Glutamatergic neuron (in vitro differentiated cells): ENCODE measurements at places on chromosomes 2 and 18.

DNA sequence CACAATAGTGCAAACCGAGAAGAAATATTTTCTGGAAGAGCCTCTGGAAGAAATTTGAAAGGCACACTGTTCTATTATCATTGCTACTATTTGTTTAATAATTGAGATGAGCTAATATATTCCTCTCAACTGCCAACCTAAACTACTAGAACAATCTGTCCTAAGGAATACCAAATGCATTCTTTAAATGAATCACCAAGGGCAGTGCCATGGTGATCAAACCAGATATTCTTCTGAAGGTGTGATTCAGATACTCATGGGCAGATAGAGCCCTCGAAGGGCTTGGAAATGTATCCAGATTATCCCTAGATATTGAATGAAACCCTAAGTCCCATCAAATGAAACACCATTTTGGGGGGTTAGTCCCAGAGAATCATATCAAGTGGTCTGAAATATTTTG, 76.6 kb downstream of the FIGN start:
- no peak for DNase-seq

DNA sequence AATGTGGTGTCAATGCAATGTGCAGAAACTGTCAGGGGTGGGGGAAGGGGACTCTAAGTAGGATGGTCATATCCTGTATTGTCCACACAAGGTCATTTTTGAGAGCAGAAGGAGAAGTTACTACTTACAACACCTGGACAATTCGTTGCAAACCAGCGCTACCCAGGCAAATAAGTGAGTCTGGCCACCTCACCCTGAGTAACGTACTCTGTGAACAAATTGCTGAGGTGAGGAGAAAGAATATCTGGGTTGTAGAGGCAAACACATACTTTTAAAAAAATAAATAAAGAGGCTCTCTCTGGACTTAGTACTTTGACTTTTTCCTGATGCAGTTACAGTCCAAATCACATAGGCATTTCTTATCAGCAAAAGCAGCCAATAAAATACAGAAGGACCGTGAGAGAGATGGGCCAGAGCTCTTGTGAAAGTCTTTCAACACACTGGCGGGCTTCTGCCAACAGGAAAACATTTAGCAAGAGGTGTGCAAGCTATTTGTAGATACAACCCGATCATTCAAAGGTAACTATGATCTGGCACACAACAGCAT, 268.2 kb upstream of the ID2 start:
- no peak for DNase-seq

GRCh38 chr18:53586923-53587322, 637.5 kb downstream of the MBD2 start:
- DNase-seq, result no peak

DNA sequence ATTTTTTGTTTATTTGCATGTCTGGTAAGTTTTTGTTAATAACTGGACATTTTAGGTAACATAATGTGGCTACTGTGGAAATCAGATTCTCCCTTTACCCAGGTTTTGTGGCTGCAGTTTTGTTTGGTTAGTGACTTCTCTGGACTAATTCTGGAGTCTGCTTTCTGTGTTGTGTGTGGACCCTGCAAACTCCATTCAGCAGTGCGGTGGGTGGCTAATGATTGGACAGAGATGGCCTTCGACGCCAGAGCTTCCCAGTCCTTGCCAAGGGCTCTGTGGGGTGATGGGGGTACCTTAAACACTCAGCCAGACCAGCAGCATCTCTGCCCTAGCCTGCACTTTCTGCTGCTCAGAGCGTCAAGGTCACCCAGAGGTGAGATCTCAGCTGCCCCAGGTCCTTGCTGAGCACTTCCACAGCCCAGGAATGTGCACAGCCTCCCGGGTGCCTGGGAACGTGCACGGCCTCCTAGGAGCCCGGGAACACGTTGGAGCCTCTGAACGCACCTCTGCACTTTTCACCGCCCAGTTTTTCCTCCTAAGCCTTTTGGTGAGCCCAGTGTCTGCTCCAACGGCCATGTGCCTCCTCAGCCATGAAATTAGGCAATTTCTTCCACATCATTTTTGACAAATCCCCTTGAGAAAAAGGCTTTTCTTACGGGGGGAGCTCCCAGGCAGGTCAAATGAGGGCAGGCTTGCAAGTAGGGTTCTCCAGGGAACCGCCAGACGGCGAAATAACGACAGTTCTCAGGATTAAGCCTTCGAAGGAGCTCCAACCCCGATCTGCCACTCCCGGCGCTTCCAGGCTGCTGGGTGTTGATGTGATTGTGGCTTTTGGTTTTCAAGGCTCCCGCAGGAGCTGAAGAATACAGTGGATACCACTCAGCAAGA, 35.2 kb upstream of the KLF11 start:
- no peak for DNase-seq

GRCh38 chr2:126704434-126705160, 48.6 kb downstream of the GYPC start:
- DNase-seq, result no peak

DNA sequence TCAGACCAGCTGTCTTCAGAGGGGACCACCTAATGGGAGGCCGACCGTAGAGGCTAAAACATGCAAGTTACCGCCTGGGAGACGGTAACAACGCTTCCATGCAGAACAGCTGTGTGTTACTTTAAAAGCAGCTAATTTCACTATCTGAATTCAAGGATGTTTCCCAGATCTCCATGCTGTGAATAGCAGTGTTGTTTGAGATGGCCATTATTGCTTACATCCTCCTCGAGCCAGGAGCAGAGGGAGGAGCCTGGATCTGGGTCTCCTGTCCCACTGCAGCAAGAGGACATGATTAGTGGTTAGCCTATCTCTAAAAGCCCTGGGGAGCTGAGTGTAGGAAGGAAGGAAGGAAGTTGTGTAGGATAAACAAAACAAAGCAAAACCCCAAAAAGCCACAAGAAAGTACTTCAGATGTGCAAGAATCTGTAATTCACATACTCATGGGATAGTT, 50.9 kb downstream of the ACTR2 start:
- no peak for DNase-seq

DNA sequence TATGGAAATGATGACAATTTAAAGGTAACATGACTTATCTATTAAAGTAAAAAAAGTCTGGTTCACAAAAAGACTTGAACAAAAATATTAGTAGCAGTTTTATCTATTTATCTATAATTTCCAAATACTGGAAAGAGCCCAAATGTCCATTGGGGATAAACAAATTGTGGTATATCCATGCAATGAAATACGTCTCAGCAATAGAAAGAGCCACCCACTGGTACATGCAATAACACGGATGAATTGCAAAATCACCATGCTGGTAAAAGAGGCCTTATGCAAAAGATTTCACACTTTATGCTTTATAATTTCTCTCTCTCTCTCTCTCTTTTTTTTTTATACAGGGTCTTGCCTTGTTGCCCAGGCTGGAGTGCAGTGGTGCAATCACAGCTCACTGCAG, 91.4 kb upstream of the ASAP2 start:
- no peak for DNase-seq
